ENCODE measurements at places on chromosomes 7 and 10.

DNA sequence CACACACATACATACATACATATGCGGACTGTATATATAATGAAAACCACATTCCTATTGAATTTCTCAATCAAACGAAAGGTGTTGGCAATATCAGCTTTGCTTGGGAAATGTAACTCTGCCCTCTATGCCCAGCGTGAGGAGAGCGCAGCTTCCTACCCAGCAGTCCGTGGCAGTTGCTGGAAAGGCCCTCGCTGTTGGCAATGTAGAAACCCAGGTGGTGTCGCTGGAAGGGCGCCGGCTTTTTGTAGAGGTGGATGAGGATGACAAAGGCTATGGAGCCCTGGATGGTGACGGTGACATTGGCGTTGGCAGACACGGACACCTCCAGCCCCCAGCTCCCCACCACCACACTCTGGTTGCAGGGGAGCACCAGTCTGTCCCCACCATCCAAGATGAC, 100.9 kb downstream of the ITIH5 start:
- no peak for DNase-seq

DNA sequence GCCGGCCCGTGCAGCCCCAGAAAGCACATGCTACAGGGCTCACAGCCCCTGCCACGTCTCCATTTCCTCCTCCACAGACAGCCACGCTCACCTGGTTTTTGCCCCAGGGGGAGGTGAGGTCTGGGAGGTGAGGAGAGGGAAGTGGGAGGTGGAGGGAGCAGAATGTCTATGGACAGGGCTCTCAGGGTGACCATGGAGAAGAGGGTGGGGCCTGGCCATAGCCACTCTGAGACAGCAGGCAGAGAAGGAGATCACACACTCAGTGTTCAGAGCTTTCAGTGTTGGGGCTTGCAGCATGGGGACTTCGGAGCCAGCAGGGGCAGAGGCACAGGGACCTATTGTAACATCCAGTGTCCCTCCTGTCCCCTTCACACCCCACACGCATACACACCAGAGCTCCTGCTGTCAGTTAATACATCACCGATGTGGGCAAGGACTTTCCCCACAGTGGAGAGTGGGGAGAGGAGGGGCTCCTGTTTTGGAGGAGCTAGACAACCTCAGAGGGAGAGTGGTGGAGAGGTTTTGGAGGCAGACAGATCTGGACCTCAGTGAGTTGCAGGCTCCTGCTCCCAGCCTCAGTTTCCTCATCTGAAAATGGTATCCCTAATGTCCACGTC, 14.4 kb downstream of the WDFY4 start:
- no peak for DNase-seq

- no peak for DNase-seq
Observed at GRCh38 chr10:4696186-4696585, 129.8 kb upstream of the AKR1E2 start.

- no peak for DNase-seq
Observed at GRCh38 chr10:37053476-37053875, 71.9 kb upstream of the ANKRD30A start.

GRCh38 chr10:101848408-101848807, 4.8 kb upstream of the KCNIP2 start:
- no peak for DNase-seq

DNA sequence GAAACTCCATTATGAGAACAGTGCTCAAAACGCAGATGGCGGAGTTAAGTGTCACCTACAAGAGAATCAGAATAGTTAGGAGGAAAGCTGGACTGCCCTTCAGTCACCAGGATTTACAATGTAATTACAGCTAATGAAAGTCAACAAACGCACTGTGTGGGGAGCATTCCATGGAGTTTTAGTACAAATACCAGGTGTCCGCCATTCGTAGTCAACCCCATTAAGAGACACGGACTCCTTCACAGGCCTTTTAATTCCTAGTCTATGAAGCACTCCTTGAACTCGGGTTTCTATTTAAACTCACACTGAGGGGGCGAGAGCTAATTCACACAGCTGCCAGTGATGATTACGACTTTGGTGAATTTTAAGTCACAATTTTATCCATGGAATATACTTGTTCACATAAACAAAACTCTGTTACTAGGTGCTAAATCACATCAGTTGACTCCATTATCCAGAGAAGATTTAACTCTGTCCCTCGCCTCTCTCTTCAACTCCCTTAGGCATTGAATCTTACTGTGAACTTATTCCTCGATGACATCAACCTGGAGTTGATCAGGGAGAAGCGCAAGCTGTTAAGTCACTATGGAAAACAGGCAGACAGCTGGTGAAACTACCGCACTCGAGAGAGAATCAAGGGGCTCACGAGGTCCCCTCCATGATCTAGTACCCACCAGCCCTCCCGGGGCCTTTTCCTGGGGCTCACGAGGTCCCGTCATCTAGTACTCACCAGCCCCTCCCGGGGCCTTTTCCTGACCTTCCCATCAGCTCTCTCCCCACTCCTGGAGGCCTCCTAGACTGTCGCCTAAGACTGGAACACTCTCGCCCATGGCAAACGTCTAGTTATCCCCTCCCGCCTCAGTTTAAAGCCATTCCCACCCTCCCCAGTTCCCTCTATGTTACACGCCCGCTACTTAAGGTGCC, 1.5 kb downstream of the ZFAND2A start:
- no peak for DNase-seq

DNA sequence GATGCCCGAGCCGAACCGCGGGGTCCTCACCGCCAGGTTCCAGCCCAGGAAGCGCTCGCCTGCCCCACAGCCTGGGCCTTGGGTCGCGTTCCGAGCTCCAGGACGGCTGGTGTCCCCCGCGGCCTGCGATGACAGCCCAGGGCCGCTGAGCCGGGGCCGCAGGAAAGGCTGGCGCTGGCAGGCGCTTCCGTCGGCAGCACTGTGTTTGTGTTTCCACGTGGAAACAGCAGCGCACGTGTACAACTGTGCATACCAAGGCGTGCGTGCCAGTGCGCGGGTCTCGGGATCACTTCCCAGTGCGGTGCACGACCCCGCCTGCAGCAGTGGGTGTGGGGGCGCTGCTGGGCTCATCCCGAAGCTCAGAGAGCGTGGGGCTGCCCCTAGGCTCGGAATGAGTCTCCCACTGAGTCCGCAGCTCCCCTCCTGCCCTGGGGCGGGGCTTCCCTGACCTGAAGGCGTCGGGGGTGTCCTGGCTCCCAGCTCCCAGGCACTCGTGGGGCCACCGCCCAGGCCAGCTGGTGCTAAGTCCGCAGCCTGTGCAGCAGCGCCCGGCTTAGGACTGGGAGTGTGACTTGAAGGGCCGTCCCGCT, 17.2 kb downstream of the AP5Z1 start:
- DNase-seq: peak; percentile 52

GRCh38 chr10:83723080-83723479, 416.2 kb upstream of the GHITM start:
- DNase-seq: no peak

GRCh38 chr10:22433875-22434274, 88.6 kb downstream of the SPAG6 start:
- no peak for DNase-seq

DNA sequence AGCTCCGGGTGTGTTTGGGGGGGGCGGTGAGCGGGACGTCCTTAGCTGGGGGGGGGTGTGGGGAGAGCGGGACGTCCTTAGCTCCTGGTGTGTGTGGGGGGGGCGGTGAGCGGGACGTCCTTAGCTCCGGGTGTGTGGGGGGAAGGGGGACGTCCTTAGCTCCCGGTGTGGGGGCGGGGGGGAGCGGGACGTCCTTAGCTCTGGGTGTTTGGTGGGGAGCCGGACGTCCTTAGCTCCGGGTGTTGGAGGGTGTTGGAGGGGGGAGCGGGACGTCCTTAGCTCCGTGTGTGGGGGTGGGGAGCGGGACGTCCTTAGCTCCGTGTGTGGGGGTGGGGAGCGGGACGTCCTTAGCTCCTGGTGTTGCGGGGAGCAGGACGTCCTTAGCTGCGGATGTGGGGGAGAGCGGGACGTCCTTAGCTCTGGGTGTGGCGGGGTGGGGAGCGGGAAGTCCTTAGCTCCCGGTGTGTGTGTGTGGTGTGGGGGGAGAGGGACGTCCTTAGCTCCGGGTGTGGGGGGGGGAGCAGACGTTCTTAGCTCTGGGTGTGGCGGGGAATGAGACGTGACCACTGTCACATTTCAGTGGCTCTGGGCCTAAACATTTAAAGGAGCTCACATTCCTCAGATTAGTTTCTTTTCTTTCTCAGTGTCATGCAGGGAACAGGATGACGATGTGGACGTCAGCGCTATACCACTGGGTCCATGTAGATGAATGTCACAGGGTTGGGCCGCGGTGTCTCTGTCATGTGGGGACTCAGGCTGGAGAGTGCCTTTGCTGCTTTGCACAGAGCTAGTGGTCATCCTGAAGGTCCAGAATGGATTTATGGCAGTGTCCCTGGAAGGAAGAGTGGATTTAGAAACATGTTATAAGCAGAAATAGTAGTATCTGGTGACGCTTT, 7.5 kb downstream of the DYNC2I1 start:
- no peak for DNase-seq

DNA sequence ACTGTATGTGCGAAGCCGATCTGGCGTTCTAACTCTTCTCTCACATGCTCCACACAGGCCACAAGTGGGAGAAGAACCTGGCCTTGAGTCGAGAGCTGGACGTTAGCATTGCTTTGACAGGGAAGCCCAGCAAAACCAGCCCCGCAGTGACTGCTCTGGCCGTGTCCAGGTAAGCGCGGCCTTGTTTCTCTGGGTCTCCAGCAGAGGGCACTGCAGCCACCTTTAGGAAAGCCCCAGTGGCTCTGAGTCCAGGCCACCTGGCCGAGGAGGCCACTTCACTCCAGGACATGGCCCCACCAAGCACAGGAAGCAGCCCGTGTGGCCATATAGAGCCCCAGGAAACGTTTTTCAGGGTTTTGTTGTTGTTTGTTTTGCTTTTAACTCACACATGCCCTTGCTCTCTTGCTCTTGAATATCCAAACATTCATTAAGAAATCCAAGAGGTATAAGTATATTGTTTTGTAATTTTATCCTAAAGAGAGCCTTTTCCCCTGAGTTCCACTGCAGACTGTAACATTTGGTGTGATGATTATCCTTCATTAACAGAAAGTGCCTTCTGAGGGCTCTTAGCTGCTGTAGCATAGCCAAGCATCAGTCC, 41.8 kb upstream of the LRRC18 start:
- peak; percentile 90 for DNase-seq

- no peak for DNase-seq
Observed at GRCh38 chr7:132171130-132171576, 405.1 kb downstream of the PLXNA4 start.

GRCh38 chr10:71638822-71639719, 80.5 kb downstream of the C10orf105 start:
- no peak for DNase-seq

GRCh38 chr10:3107426-3107961, 40.1 kb downstream of the PFKP start:
- no peak for DNase-seq

- no peak for DNase-seq
Observed at GRCh38 chr7:18177129-18177814, 149.6 kb upstream of the PRPS1L1 start.

DNA sequence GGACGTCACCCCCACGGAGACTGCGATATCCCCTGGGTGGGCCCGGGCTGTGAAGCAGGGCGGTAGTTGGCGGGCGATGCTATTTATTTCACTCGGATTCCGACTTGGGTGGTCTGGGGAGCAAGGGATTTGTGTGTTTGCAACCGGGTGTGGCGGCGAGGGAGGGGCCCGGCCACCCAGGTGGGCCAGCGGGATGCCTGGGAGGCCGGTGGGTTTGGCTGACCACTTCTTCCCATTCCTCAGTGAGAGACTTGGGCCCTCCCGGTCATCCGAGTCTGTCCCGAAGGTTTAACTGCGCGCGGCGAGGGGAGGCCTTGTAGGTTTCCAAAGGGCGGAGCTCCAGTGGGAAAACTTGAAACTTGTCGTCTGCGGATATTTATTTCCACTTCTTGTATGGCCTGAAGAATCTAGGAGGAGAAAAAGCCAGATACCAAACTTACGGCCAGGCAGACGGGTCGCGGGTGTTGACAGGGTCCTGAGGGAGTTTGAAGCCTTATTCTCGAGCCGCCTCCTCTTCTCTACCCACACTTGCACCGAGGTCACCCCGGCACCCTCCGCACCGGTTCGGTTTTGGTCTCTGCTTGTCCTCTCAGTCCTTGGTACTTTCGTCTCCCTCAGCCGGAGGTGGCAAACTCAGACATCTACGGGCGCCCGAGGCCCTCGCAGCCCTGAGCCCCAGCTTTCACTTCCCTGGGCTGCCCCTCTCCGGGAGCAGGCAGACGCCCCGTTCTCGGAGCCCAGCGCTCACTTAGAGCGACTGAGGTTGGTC, 17.9 kb downstream of the ZNF316 start:
- DNase-seq: no peak

- DNase-seq: no peak
Observed at GRCh38 chr10:81594991-81595390, 280.0 kb upstream of the NRG3 start.

DNA sequence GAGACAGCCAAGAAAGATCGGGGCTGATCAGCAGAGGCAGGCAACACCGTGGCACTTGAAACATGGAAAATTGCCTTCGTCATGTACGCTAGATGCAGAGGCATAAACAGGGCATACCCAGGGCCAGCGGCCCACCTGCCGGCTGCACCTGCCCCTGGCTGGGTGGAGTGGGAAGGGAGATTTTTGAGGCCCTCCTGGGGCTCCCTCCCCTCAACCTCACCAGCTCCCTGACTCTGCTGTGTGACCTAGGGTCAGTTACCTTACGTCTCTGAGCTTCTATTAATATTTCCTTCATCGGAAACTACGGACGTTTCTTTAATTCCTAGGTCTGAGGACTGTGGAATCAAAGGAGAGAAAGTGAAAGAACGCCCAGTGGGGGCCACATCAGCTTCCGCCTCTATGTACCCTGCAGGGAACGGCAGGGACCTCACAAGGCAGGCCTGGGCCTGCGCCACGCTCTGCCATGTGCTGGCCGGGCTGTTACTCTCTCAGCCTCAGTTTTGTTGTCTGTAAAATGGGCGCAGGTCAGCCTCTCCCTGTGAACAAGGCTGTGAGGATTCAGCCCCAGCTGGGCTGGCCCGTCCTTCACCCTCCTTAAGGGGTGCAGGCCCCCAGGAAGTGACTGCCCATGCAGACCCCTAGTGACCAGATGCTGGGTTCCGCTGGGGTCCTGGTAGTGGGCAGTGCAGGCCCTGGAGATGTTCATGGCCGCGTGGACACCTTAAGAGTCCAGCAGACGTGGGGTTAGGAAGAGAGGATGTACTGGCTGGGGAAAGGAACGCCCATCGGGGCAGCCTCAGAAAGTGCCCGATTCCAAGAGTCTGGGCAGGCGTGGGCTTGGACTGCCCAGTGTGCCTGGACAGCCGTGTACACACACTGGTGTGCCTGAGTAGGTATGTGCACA, 22.7 kb downstream of the ELFN1 start:
- peak; percentile 8 for DNase-seq

- no peak for DNase-seq
Observed at GRCh38 chr10:94027197-94027596, 33.5 kb downstream of the PLCE1 start.

- no peak for DNase-seq
Observed at GRCh38 chr7:91182819-91183764, 81.1 kb upstream of the FZD1 start.

Measured in H9 (cell line).